ENCODE measurements at places on chromosomes 2 and 18.

- DNase-seq, result no peak
- peaks cover 49% of the 10 kb centered on the region for H3K4me1 ChIP-seq
- no peaks in the 10 kb centered on the region for H3K27me3 ChIP-seq
- H3K36me3 ChIP-seq, result no peaks in the 10 kb centered on the region
These were observed 51.0 kb downstream of the PKDCC start for GRCh38 chr2:42098571-42099437.

DNA sequence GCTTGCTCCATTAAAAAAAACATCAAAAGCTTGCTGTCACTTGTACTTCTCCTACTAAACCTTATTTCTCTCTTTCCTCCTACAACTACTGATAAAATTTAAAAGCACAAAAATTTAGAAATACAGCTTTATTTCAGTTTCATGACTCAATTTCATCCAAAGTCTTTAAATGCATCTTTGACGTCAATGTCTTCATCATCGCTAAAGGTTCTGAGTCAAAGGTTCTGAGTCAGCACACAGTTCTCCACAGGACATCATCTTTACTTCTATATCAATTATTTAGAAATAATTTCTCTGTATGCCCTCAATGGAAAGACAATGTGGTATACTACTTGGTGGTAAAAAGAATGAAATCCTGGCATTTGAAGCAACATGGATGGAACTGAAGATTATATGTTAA lies 163.9 kb upstream of the DNMT3A start:
- DNase-seq, result no peak
- H3K36me3 ChIP-seq, result peaks cover 3% of the 10 kb centered on the region
- H3K4me1 ChIP-seq, result peaks cover 5% of the 10 kb centered on the region

DNA sequence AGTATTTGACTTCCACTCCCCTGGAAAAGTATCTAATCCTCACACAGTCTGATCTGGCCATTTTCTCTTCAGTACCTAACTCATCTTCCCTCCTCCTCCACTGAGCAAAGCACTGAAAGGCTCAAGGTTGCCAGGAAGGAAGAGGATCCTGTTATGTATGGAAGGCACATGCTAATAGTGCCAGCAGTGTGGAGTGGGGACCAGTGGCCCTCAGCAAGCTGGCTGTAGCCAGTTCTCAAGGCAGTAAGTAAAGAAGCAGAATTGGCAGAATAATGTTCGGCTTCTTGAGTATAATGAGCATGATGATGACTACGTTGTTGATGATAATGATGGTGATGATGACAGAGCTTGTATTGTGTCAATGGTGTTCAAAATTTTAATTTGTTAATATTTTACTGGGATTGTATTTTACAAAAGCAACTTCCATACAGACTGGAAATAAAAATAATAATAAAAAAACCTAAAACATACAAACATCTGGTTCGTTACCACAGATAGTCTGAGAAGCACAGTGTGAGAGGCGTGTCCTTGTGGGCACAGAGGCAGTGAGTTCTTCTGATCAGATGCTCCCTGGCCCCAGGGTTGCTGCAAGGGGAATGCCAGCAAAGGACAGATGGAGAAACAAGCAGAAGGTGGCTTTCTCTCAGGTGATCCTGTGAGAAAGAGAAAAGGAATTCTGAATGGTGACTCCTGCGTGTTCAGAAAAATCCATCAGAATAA lies 528.8 kb downstream of the CMPK2 start:
- H3K4me3 ChIP-seq, result no peak overlapping the region
- no peaks in the 10 kb centered on the region for H3K4me1 ChIP-seq
- H3K27me3 ChIP-seq, result no peaks in the 10 kb centered on the region
- H3K36me3 ChIP-seq, result no peaks in the 10 kb centered on the region
- no peak for DNase-seq

GRCh38 chr2:202545523-202545922 lies 89.2 kb upstream of the FAM117B start:
- no peaks in the 10 kb centered on the region for H3K27me3 ChIP-seq
- peaks cover 2% of the 10 kb centered on the region for H3K4me1 ChIP-seq
- no peaks in the 10 kb centered on the region for H3K36me3 ChIP-seq
- H3K27ac ChIP-seq, result no peak overlapping the region

GRCh38 chr2:238306672-238306998 lies 13.7 kb upstream of the TRAF3IP1 start:
- no peaks in the 10 kb centered on the region for H3K36me3 ChIP-seq
- H3K27me3 ChIP-seq, result peaks cover 21% of the 10 kb centered on the region
- no peak overlapping the region for H3K4me3 ChIP-seq
- peaks cover 2% of the 10 kb centered on the region for H3K4me1 ChIP-seq
- DNase-seq, result no peak

- no peaks in the 10 kb centered on the region for H3K36me3 ChIP-seq
- DNase-seq, result no peak
- no peak overlapping the region for H3K27ac ChIP-seq
- no peaks in the 10 kb centered on the region for H3K27me3 ChIP-seq
These were observed 37.8 kb upstream of the CREB1 start for GRCh38 chr2:207491956-207492355.

GRCh38 chr2:15038366-15039364 lies 406.1 kb downstream of the LRATD1 start:
- no peaks in the 10 kb centered on the region for H3K4me1 ChIP-seq
- no peaks in the 10 kb centered on the region for H3K36me3 ChIP-seq
- no peak overlapping the region for H3K4me3 ChIP-seq
- peaks cover 24% of the 10 kb centered on the region for H3K27me3 ChIP-seq
- DNase-seq, result no peak
